AG10803 (cell line): ENCODE measurements at places on chromosomes 12 and 14.

- DNase-seq: no peak
Measured at GRCh38 chr14:66509874-66510273, 1.9 kb downstream of the GPHN start.

GRCh38 chr14:39060818-39061437 lies 42.1 kb downstream of the SEC23A start:
- no peak for DNase-seq

DNA sequence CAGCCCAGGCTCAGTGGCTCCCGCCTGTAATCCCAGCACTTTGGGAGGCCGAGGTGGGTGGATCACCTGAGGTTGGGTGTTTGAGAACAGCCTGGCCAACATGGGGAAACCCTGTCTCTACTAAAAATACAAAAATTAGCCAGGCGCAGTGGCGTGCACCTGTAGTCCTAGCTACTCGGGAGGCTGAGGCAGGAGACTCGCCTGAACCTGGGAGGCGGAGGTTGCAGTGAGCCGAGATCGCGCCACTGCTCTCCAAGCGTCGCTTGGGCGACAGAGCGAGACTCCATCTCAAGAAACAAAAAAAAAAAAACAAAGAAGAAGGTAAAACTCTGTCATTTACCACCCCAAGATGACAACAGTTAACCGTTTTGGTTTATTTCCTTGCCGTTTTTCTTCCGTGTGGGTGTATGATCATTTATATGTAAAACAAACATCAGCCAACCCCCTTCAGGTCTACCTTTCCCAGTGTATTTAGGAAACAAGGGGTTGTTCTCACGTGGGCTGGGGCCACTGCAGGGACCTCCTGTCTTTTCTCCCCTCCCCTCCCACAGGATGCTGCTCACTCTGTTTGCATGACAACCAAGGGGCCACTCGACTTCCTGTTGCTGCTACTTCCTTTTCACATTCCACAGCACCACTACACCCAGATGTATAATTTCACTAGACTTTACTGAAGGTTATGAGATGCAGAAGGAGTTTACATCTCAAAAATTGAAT lies 13.6 kb downstream of the TTC9 start:
- no peak for DNase-seq

GRCh38 chr12:1566449-1567135 lies 27.8 kb downstream of the FBXL14 start:
- no peak for DNase-seq

GRCh38 chr12:40224439-40225291 lies at the start of gene LRRK2:
LRRK2 (plus strand) TSS chr12:40224997; CDS start chr12:40225132, 135 bp downstream.
- DNase-seq: peak; percentile 79

GRCh38 chr14:75859746-75860145 lies 122.0 kb downstream of the TGFB3 start:
- DNase-seq: peak; percentile 58

GRCh38 chr12:57046086-57046791 lies 3.7 kb downstream of the MYO1A start:
- DNase-seq: no peak

GRCh38 chr12:50839042-50839441 lies 3.7 kb upstream of the TMPRSS12 start:
- DNase-seq: no peak

GRCh38 chr12:54463034-54463433 lies 10.4 kb downstream of the GTSF1 start:
- peak; percentile 93 for DNase-seq

- DNase-seq: no peak
Measured at GRCh38 chr14:94119071-94119470, 8.5 kb downstream of the IFI27 start.

GRCh38 chr14:50954811-50955372 lies 10.6 kb upstream of the PYGL start:
- DNase-seq: peak; percentile 72

GRCh38 chr12:73465106-73465505 lies 1072.5 kb upstream of the ATXN7L3B start:
- DNase-seq: no peak

DNA sequence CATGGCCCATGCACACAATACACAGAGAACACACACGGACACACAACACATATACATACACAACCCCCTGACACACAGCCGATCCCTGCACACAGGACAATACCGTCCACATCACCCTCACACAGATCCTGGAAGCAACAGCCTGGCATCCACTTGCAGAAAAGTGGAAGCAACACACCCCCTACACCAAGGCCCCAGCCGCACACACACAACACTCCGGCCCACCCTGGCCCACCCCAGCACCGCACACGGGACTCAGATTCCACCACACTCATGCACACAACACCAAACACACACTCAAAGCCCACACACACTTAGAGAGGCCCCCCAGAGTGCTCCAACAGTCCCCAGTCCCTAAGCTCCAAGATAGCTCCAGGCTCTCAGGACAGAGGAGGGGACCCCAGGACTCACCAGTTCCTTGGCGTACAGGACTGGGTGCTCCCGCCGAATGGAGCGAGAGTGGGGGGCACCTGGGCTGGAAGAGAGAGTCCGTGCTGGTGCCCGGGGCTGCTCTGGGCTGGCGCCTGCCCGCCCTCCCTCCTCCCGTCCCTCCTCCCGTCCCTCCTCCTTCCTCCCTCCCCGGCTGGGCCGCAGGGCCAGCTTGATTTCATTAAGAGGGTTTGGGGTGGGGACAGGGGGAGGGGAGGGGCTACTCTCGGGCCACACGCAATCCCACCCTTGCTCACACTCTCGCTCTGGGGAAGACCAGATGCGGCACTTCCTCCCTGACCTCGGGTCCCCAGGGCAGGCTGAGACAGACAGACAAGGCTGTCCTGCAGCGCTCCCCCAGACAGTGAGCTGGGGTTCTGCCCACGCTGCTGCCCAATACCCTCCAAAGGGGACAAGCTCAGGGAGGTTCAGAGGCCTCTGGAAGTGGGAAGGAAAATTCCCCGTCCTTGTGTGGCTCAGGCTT lies at the start of gene TMEM119:
Gene TMEM119, minus strand, starts transcription at position 526 of the 913 bp plus-strand sequence. CDS start 5,701 bp downstream, outside the sequence.
- peak; percentile 88 for DNase-seq

DNA sequence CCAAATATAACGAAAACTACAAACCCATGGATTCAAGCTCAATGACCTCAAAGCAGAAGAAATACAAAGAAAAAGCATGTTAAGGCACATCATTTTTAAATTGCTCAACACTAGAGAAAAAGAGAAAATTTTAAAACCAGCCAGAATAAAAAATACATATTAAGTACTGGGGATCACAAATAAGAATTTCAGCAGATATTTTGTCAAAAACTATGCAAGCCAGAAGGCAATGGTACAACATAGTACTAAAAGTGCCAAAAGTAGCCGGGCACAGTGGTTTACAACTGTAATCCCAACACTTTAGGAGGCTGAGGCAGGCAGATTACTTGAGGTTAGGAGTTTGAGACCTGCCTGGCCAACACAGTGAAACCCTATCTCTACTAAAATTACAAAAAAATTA lies 10.2 kb downstream of the SGPP1 start:
- DNase-seq: peak; percentile 22

DNA sequence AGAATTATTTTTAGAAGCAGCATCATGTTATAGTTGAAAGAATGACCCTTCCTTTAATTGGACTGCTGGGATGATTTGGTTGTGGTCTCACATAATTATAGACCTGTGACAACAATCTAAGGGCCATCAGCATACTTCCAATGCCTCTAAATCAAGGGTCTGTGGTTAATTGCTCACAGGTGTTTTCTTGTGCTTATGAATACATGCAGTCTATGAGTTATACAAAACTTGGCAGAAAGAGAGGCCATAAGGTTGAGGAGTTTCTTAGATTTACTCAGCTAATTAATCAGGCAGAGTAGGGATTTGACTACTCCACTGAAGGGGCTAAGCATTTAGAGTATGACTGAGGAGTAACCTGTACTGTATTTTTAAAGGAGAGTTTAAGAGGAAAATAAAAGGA lies 37.0 kb upstream of the FRMD6 start:
- peak; percentile 72 for DNase-seq

GRCh38 chr12:70448371-70448770 lies 82.3 kb downstream of the KCNMB4 start:
- peak; percentile 6 for DNase-seq

DNA sequence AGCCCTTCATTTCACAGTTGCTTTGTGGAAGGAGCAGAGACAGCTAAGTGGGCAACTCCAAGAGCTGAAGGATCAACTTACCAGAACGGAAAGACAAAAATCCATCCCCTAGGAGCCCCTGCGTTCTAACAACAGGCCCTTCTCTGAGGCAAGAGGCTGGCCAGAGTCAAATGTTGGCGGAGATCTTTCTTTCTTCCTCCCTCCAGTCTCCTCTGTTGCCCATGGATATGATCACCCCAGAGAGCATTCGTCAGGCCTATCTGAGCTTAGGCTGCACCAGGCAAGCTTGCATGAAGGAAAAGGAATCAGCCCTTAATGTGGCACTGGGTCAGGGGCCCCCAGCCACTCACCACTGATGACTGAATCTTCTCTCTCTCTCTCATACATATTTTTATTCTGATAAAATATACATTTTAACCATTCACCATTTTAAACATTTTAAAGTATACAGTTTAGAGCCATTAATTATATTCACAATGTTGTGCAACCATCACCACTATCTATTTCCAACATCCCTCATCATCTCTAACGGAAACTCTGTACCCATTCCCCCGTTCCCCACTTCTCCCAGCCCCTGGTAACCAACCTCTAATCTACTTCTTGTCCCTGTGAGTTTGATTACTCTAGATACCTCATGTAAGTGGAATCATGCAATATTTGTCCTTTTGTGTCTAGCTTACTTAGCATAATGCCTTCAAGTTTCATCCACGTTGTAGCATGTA lies 52.9 kb upstream of the CCND2 start:
- DNase-seq: no peak

- DNase-seq: no peak
Measured at GRCh38 chr14:38855513-38855912, 247.5 kb downstream of the SEC23A start.

DNA sequence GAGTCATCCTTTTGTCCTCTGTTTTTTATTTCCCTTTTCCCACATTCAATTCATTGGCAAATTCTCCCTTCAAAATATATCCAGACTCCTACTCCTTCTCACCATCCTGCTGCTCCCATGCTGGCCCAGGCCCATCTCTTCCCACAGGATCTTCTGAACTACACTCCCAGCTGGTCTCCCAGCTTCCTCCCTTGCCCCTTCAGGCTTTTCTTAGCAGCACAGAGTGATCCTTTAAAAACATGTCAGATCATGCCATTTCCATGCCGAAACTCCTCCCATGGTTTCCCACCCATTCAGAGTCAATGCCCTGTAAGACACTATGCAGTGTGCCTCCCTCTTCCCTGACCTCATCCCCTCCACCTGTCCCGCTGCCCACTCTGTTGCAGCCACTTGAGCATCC lies 2.4 kb upstream of the KRT84 start:
- no peak for DNase-seq

GRCh38 chr12:25840678-25841465 lies 117.6 kb upstream of the RASSF8 start:
- DNase-seq: no peak

GRCh38 chr12:2390133-2390532 lies 337.3 kb downstream of the CACNA1C start:
- no peak for DNase-seq

DNA sequence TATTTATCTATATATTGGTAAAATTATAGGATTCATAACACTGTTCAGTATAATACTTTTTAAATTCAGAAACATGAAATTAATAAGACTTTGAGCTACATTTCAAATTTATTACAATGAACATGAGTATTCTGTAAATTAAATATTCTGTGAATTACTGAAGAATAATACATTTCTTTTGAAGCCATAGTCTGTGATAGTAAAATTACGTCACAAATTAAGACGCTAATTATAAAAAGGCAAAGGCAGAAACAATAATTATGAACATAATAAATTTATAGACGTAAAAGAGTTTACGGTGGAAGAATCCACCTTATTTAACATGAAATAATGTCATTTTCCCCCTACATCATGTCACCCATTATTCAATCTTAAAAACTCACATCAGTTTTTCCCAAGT lies 118.9 kb downstream of the NOVA1 start:
- DNase-seq: no peak
